Stimulated activated CD4-positive, alpha-beta T cell treated with anti-CD3 and anti-CD28 coated beads, Interleukin-4, amount 100 ng/mL, for 4 hours (primary cell): ENCODE measurements at places on chromosomes 11 and 22.

GRCh38 chr11:2178906-2179494, 7.4 kb upstream of the TH start:
- no peak for DNase-seq

GRCh38 chr11:31620434-31620833, 110.9 kb downstream of the ELP4 start:
- no peak for DNase-seq

DNA sequence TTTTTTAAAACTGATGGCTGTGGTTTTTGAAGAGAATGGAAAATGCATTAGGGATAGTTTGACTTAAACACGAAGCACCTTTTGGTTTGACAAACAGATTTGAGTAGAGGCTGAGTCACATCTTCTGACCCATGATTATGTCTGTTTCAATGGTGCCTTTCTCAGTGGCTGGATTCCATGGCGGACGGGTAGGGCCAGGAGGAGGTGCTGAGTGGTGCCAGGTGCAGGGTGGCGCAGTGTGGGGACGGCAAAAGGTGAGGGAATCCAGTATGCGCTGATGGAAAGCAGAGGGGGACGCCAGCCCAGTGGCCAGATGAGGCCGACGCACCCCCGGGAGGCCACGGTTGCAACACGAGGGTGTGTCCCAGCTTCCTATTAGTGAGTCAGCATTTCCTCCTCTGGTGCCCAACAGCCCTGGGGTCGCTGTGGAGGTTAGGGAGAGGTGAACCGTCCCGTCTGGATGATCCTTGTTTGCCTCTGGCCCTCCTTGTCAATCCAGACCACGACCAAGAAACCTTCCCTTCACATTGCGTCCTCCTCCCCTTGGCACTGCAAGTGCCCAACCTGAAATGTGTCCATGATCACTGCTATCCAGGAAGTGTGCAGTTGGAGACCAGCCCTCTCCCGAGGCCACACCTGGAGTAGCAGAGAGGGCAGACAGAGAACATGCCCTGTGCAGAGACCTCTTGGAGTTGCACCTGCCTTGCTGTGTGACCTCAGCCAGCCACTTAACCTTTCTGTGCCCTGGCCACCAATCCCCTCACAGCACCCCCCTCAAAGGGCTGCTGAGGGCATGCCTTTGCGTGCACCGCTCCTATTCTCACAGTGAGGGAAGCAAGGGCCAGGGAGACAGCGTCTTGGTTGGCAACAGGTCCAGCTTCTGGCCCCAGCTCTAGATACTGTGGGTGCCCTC, 32.5 kb upstream of the ATXN10 start:
- DNase-seq: no peak

- no peak for DNase-seq
Measured at GRCh38 chr11:29395555-29396072, 621.2 kb downstream of the KCNA4 start.

- no peak for DNase-seq
Measured at GRCh38 chr11:102323542-102324251, 6.4 kb downstream of the BIRC3 start.

- no peak for DNase-seq
Measured at GRCh38 chr11:81579339-81579738, 1154.3 kb downstream of the FAM181B start.

- DNase-seq: no peak
Measured at GRCh38 chr22:37971475-37972434, 12.6 kb downstream of the SOX10 start.

GRCh38 chr22:41369424-41369745, 12.4 kb upstream of the TEF start:
- no peak for DNase-seq

GRCh38 chr11:93220078-93220477, 22.3 kb upstream of the SLC36A4 start:
- DNase-seq: no peak

- no peak for DNase-seq
Measured at GRCh38 chr11:121244884-121245283, 47.7 kb upstream of the SC5D start.

DNA sequence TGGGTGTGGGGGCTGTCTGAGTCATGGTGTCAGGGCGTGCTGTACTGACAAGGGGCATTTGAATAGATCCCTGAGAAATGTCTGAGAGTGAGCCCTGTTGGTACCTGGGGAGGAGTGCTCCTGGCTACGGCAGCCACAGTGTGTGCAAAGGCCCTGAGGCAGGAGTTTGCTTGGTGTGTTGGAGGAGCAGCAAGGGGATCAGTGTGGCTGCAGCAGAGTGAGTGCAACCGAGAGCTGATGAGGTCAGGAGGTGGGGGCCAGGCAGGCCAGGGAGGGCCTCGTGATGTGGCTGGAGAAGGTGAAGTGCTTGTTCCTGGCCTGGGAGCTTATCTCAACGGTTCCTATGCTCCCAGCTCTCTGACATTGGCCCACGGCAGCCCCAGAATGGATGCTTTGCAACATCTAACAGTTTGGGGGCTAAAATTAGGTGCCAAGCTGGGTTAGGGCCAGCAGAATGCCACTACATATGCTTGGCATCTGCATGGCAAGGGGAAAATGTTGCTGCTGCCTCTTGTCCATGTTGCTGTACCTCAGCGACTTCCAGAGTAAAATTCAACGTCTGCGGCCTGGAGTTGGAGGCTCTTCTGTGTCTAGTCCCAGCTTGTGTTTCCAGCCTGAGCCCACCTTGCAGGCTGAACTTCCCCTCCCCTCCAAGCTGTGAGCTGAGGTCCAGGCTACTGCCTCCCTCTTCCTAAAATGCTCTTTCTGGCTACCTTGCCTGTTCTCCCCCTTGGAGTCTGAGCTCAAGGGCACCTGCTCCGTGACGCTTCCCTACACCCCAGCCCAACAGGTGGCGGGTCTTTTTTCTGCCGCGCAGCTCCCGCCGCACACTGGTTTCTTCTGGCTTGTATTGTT, 48.2 kb upstream of the MYEOV start:
- DNase-seq: no peak

DNA sequence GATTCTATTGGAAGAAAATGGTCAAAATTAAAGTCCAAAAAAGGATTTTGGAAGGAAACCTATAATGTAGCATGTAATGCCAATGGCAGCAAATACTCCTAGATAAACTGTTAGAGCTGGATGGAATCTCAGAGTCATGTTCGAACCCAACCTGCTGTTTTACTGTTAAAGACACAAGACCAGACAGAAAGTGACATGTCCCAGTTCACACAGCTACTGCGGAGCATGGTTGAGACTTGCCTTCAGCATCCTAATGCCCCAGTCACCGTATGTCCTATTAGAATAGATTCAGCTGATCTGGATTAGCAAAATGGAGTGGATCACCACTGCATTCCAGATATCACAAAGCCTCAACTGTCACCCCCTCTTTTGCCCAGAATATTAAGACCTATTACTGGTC, 14.9 kb downstream of the PISD start:
- DNase-seq: no peak

DNA sequence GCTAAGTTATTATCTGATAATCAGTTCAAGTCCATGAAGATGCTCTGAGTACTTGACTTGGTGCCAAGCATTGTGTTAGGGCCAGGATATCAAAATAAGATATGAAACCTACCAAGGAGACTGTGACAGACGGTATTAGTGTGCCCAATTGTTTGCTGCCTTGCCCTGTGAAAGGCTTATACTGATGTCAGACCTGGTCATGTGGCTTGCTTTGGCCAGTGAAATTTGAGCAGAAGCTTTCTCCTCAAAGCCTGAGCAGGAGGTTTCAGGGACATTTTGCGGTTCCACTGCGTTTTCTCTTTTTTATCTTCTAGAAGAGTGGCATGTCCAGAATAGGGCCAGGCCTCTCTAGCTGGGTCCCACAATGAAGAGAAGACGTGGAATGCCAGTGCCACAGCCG, 15.8 kb upstream of the PKNOX2 start:
- DNase-seq: no peak

DNA sequence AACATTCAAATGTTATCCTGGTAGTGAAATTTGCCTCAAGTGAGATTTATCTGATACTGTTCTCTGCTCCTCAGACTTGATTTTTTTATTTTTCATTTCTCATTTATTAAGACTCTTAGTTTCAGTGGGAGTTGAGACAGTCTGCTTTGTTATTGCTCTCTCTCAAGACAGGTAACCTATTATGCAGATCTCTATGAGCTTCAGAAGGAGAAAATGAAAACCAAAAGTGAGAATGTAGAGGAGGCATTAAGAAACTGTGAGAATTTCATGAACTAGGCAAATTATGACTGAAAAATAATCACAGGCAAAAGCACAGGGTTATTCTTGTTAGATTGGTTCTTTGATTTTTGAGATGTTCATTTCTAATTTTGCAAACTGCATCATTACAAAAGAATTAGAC, 290.0 kb upstream of the CHORDC1 start:
- no peak for DNase-seq
